Fibroblast of skin of right biceps (primary cell): ENCODE measurements at places on chromosomes 1 and 21.

- no peak for DNase-seq
Measured at GRCh38 chr1:53076165-53076564, 14.2 kb downstream of the PODN start.

DNA sequence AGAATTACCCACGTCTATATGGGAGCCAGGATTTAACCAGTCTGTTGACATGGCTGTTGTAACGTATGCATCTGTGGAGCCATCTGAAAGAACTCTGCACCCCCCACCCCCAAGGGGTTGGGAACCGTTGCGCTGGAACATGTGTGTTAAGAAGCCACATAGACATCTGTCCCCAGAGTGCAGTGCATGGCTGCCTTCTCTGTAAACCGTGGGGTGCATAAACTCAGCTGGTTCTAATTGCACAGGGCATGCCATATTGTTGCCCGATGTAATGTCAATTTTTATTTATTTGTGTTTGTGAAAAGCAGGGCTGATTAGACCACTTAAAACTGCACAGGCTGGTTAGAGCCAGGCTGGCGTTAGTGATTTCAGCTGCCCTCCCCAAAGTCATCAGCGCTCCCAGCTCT is 70.1 kb upstream of the ROR1 start:
- no peak for DNase-seq

- DNase-seq = no peak
Measured at GRCh38 chr1:23801338-23801748, 789 bp upstream of the GALE start.

DNA sequence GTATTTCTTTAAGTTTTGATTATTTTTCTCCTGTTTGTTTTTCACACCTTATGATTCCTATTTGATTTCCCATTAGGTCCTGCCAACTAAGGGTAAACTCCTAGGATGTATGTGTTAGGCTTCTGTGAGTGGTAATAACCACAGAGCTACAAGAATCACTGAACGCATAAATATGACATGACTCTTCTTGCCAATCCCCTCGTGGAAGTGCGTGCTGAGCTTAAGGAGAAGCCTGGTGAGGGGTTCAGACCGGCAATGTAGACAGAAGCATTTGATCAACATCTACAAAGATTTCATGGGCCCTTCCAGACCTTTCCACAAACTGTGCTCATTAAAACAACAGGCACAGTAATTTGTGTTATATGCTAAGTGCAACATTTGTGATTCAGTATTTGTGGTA is 273.8 kb upstream of the SNX7 start:
- peak; percentile 41 for DNase-seq

- DNase-seq = peak; percentile 23
Measured at GRCh38 chr1:242784807-242785206, 260.3 kb upstream of the PLD5 start.
